ENCODE measurements at places on chromosomes 1 and 21.

GRCh38 chr1:112673592-112674439 lies 643 bp upstream of the MOV10 start:
- DNase-seq: no peak

- DNase-seq: no peak
These were observed 2.0 kb downstream of the VAV3 start for GRCh38 chr1:107963008-107963407.

DNA sequence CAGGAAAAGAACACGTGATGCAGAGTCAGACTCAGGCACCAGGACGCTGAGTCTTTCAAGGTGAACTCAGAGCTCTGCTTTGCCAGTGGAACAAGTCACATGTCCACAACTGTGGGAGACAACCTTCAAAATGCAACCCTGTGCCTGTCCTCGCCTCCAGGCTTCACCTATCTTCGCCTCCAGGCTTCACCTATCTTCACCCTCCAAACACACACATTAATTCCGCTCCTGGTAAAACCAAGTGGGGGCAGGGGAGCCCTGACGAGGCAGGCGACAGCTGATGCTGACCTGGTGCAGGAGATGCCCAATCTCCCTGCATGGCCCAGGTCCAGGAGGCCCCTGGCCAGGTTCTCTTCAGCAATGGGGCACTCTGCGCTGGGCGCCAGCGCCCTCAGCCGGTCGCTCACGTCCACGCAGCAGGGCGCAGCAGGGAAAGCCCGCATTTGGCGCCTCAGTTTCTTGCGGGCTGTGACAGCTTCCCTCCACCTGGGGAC lies 28.0 kb upstream of the LSS start:
- DNase-seq: no peak

GRCh38 chr21:45421846-45422775 lies 17.1 kb downstream of the COL18A1 start:
- DNase-seq: no peak

DNA sequence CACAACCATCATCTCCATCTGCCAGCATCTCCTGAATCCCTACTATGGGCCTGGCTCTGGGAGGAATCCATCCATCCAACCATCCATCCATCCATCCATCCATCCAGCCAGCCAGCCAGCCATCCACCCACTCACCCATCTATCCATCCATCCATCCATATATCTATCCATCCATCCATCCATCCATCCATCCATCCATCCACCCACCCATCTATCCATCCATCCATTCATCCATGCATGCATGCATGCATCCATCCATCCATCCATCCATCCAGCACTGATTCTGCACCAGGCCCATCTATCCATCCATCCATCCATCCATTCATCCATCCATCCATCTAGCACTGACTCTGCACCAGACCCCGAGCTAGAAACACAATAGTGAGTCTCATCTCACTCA lies 141.3 kb upstream of the WNT4 start:
- no peak for DNase-seq

DNA sequence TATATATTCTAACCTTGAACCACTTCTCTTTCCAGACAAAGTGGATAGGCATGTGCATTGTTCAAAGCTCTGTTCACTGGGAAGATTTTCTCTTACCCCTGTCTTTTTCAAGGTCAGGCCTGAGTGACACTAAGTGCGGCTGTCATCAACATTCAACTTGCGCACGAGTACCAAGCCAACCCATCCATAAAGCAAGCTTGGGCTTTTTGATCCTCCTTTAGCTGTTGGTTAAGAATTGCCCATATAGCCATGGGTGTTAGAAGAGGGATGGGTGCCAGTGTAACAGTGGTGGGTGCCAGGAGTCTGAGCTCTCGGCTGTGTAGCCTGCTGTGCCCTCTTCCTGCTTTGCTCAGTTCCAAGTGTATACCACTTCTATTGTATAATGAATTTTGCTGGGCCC lies 136.1 kb downstream of the GLUL start:
- no peak for DNase-seq

GRCh38 chr1:206855859-206856258 lies 9.6 kb upstream of the IL20 start:
- DNase-seq: no peak

DNA sequence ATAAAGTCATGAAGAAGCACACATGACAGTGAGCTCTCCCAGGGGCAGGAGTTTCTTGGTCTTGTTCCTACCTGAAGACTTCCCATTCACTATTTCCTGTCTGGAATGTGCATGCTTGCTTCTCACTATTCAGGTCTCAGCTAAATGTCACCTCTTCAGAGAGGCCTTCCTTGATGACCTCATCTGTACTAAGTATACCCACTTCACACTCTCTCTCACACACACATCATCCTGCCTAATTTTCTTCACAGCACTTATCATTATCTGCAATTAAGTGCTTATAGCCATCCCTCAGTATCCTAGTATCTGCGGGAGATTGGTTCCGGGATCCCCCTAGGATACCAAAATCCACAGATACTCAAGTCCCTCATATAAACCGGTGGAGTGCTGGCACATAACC lies 146.4 kb upstream of the IVNS1ABP start:
- DNase-seq: no peak

DNA sequence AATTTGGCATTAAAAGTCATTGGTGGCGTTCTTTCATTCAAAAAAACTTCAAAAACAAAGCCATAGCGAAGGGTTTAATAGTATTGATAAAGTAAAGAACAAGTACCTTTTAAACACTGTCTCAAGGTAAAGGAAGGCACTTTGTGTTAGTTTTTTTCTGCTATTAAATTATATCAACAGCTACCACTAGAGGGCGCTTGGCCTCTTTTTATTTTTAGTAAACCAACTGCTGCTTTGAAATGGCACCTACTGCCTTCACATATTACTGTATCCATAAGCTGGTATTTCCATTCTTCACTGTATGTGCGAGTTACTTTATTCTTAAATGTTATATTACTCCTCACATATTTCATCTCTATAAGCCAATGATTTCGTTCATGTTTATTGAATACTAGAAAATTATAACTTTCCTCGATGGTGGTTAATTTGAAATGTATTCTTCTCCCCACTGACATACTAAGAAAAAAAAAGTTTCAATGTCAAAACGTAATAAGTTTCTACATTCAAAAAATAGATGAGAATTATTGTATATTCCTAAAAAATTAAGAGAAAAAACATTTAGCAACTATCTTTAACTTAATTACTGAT lies 125.7 kb upstream of the CXADR start:
- no peak for DNase-seq

GRCh38 chr21:40507978-40508377 lies 339.0 kb downstream of the DSCAM start:
- DNase-seq: no peak

- DNase-seq: no peak
These were observed 37.6 kb upstream of the KIRREL1 start for GRCh38 chr1:157955857-157956256.

DNA sequence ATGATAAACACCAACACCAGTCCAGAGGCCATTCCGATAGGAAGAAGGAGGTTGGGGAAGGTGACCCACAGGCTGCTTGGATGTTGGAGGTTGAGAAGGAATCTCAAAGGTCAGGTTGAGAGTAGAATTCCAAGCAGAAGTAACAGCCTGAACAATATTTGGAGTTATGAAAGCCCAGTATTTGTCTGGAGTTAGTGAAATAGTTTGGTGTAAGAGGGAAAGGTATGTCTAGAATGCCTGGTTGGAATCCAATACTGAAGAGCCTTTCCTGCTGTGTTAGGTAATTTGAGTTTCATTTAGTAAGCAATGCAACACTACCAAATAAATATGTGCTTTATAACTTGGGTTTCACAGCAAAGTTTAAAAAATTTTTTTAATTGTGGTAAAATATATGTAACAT lies 70.5 kb upstream of the MCOLN3 start:
- no peak for DNase-seq

DNA sequence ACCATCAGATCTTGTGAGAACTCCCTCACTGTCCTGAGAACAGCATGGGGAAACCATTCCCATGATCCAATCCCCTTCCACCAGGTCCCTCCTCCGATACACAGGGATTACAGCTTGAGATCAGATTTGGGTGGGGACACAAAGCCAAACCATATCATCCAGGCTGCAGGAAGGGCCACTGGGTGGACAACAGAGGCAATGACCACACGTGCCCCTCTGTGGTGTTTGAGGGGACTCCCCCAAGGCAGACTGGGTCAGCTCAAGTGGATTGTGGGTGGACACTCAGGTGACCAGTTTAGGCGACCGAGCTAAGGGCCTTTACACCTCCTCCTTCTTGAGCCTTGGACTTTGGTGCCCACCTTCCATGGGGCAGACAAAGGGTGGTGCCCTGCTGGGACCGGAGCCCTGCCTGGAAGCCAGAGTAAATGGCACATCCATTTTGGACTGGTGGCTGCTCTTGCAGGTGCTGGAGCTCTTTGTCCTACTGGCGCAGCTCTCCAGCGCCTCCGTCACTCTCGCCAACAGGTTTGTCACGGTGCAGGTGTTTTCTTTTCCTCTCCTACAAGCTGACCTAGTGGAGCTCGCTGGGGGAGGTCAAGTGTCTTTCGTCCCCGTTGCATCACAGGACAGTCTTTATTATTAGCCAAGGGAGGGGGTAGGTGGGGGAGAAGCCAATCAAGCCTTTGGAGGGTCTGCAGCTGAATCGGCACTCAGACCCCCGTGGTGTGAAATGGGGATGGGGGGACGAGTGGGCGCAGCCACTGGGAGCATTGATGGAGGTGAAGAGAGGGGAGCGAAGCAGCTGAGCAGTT lies 37.6 kb downstream of the CRYAA start:
- no peak for DNase-seq

DNA sequence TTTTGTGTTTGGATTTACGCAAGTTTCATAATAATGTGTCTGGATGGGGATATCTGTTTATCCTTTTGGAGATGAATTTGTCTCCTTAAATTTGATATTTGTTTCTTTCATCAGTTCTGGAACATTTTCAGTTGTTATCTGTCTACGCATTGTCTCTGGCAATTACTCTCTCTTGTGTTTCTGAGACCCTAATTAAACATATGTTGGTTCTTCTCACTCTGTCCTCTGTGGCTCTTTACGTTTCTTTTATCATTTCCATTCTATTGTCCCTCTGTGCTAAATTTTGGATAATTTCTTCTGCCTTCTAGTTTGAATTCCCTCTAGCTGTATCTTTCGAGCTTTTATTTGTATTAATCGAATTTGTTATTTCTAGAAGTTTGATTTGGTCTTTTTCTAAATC lies 17.5 kb upstream of the PRELP start:
- no peak for DNase-seq

GRCh38 chr1:34245967-34246366 lies 69.3 kb downstream of the C1orf94 start:
- no peak for DNase-seq

Measured in activated T-cell treated with anti-CD3 and anti-CD28 coated beads, Interleukin-2, amount 50 U/mL, for 1 hour (primary cell).